ENCODE measurements at places on chromosomes 16 and 17.

DNA sequence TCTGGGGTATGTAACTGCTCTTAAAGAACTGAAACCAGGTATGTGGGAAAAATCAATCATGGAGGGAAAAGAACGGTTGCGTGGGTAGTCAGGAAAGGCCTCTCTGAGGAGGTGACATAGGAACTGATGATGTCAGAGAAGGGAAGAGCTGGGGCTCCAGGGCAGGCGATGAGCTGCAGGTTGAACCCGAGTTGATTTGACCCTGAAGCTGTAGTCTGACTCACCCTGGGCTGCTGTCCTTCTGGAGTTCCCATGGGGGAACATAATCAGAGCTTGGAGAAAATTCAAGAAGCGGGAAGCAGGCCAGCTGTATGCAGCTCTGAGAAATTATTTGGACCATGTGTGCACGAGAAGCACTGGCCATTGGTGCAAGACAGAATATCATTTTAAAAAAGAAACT, 16.7 kb downstream of the SLC6A2 start:
- DNase-seq = no peak

DNA sequence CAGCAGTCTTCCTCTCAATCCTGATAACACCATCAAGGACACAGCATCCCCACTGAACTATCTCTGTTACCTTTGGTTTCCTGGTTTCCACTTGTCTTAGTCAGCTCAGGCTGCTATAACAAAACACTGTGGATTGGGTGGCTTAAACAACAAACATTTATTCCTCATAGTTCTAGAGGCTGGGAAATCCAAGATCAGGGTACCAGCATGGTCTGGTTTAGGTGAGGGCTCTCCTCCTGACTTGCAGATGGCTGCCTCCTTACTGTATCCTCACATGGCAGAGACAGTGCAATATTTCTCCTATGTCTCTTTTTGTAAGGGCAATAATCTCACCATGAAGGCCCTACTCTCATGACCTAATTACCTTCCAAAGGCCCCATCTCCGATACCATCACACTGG, 103.2 kb upstream of the AXIN2 start:
- DNase-seq = no peak

GRCh38 chr17:63420868-63421680, 25.0 kb downstream of the CYB561 start:
- DNase-seq = no peak

GRCh38 chr16:74224828-74225612, 71.6 kb upstream of the PSMD7 start:
- no peak for DNase-seq

DNA sequence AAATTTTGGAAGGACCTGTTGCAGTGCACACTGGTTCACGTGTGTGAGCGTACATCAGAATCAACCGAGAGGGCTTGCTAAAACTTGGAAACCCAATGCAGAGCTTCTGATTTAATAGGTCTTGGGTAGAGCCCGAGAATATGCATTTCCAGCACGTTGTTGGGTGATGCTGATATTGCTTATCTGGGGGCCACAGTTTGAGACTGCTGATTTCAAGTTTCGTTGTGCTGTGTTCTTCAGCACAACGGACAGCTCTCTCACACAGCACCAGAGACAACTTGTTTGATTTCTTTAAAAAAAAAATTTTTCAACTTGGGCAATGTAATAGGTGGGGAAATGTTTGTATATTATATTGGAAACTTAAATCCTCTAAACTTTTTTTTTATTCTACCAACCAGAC, 9.4 kb downstream of the OR4D2 start:
- no peak for DNase-seq

DNA sequence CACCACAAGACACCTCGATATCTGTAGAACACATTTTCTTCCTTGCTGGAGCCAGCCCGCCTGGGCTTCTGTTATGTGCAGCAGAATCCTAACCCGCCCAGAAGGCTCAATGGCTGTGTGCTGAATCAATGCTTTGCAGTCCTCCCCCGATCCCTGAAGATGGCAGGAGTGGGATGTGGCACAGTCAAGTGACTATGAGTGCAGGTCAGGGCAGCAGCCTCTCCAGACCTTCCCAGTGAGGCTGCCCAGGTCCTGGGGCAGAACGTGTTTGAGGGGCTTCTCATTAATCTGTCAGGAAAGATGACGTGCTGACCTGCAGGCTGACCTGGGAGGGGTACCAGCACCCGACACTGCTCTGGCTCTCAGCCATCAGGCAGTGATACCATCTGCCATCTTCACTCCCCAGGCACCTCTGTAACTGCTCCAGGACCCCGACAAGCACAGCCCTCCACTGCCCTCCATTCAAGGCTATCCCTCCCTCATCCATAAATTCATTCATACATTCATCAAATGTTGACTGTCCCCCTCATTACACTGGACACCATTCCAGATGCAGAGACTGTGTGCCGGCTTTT, 35.2 kb downstream of the LRRC75A start:
- DNase-seq = no peak

DNA sequence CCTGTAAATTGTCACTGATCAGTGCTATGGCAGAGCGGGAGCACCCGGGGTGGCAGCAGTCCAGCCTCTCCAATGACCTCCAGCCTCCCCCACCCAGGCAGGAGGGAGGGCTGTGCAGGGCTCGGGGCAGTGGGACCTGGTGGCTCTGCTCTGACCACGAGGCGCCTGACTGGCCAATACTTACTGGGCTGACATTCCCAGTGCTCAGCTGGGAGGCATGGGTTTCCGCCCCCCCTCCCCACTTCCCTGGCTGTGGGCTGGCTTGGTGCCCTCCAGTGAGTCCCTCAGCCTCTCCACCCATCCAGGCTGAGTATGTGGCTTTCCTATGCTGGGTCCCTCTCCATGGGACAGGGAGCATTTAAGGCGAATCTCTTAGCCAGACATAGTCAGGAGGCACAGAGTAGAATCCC, 2.7 kb downstream of the SOCS3 start:
- DNase-seq = no peak

DNA sequence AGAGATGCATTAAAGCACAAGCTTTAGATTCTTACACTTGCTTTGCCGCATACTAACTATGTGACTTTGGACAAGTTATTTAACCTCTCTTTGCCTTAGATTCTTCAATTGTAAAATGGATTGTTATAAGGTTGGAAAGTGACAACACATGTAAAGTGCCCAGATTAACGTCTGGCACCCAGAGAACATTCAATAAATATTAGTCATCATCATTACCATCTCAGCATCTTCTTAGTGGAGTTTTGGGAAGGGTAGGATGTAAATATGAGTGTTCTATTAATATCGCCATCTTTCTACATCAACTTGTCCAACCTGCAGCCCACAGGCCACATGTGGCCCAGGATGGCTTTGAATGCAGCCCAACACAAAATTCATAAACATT, 27.4 kb upstream of the FAM20A start:
- no peak for DNase-seq

DNA sequence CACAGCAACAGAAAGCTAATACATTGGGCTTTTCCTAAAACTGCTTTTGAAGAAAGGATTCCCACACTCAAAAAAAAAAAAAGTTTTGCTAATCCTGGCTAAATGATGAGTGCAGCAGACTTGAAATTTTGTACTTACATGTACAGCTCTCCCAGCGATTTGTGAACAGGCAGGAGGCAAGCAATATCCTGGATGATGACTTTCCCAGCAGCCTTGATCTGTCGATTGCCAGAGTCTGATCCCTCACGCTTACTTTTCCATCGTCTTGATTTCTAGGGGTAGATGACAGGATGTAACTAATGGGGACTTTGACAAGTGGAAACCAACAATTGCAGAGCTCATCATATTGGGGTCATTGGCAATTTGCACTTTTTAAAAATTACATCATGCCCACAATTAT, 91.4 kb downstream of the WDR59 start:
- DNase-seq = no peak

DNA sequence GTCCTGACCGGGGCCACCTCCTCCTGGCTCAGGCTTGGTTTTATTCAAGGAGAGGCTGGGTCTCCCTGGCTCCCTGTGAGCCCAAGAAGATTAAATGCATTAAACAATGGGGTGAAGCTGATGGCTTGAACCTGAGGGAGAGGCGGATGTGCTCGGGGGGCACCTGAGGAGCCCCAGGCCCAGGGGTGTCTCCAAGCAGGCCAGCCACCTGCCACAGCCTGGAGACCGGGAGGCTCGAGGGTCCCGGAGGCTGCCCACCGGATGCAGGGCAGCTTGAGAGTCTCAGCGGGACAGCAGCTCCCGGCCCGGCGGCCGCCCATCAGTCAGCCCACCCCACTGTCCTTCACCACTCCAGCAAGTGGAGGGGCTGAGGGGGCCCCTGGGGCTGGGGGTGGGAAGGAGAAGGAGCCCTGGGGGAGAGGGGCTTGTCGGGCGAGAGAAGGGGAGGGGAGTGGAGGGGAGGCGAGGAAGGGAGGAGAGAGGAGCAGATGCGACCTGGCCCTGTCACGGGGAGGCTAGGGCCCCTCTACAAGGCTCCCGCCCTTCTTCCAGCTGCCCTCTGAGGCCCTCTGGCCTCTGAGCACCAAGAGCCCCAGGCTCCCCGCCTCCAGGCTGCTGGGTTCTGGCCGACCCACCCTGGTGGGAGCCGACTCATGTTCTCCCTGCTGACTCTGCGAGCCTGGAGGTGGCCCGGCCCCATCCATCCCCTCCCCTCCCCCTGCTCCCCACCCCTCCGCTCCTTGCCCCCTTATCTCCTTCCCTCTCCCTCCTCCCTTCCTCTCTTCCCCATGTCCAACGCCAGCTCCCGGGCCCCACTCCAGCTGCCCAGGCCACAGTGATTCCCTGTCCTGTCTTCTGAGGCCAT, 13.2 kb downstream of the CD7 start:
- DNase-seq = no peak

DNA sequence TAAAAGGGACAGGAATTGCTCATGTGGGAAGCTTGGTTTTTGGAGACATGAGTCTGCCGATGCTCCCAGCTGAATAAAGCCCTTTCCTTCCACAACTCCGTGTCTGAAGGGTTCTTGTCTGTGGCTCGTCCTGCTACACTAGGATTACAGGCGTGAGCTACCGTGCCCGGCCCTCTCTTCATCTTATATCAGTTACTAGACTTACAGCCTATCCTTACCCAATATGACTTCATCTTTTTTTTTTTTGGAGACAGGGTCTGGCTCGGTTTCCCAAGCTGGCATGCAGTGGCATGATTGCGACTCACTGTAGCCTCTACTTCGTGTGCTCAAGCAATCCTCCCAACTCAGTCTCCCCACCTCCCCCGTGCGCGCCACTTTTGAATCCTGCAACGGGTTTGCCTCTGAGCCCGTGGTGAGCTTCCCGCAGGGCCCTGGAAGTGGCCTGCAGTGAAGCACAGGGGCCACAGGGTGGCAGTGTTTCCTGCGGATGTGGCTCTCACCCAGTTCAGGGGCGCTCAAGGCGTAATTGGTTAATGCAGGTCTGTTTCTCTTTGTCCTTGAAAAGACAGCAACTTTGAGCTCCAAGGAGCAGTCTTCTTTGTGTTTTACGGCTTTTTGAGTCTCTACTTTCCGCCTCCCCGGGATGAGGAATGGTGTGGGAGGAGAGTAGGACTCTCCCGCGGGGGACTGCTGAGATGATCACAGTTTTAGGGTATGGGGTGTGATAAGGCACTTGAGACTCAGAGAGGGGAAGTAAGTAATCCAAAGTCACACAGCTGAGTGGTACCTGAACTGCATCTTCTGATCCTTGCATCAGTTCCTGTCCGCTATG, 22.7 kb upstream of the GPRC5B start:
- peak; percentile 78 for DNase-seq

DNA sequence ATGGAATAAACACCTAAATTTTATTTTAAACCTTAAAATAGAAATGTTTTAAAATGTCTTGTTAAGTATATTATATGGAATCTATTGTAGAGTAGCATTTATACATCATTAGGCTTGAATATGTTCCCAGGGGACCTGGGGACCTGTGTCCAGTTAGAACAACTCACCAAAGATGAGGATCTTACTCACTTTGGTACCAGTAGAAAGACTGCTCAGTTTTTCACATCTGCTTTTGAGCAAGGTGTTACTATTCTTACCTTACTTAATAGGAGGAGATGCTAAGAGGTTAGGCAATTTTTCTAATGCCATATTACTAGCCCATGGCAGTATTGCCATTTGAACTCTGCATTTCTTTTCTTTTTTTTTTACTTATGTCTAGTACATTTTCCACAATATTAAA, 14.7 kb downstream of the STXBP4 start:
- DNase-seq = no peak

DNA sequence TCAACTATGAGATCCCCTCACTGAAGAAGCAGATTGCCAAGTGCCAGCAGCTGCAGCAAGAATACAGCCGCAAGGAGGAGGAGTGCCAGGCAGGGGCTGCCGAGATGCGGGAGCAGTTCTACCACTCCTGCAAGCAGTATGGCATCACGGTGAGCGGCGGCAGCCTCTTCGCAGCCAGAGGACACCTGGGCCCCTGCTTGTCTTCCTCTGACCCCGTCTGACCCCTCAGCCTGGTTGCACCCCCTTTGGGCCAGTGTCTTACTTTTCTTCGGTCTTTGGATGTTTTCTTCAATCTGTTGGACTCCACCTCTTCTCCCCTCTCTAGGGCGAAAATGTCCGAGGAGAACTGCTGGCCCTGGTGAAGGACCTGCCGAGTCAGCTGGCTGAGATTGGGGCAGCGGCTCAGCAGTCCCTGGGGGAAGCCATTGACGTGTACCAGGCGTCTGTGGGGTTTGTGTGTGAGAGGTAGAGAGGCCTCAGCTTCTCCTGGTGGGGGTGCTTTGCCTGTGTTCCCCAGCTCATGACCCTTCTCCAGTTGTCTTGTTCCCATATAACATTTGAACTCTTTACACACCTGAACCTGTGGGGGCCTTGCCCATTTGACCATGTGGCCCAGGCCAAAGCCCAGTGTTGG, 4.4 kb downstream of the CDK5RAP3 start:
- DNase-seq = no peak

- no peak for DNase-seq
These were observed 21.5 kb downstream of the PRCD start for GRCh38 chr17:76561332-76561731.

DNA sequence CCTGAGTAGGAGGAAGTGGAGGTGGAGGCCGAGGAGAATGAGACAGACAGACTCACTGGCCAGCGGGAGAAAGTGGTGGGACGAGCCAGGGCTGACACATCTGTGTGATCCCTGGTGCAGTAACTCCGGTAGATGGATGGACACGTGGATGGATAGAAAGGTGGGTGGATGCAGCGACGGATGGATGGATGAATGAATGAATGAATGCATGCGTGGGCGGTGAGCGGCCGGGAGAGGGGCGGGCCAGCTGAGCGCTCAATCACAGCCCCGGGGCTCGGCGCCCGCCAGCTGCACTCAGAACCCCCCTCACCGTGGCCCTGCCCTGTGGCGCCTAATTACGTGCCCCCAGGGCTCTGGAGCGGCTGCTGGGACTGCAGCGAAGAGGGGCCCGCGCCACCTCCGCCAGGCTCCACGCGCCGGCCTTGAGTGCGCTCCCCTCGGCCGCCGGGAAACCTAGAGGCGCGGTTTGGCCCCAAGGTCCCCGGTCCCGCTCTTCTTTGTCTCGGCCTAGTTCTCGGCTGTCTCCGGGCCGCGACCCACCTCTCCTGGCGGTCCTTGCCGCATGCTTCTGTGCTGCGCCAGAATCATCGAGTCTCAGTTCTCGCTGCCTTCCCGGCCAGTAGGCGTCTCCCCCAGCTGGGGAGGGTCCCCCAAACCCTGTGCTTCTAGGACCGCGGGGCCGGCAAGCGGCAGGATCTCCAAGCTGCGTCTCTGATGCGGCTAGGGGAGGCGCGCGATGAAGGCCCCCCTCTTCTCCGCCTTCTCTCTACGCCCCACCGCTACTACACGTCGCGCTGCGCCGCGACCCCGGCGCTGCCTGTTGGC, 41.0 kb downstream of the RAI1 start:
- DNase-seq = no peak

GRCh38 chr17:62892061-62892675, 73.9 kb upstream of the TANC2 start:
- no peak for DNase-seq
